Colonic mucosa (tissue), 4 donors: ENCODE measurements at places on chromosomes 1 and 21. TPM values are rescaled to one million over a fixed set of nuclear protein-coding genes. Genes with fewer than 3 reads are reported as not detected.

OR2T12 gene
- total RNA-seq = not detected

GON4L gene
- total RNA-seq = 34.7 TPM

MEX3A gene
- 1.6 TPM for total RNA-seq

MRTO4 gene
- 12.7 TPM for total RNA-seq

CELA2B gene
- 1.1 TPM for total RNA-seq
